ENCODE measurements at places on chromosomes 13 and 19.

DNA sequence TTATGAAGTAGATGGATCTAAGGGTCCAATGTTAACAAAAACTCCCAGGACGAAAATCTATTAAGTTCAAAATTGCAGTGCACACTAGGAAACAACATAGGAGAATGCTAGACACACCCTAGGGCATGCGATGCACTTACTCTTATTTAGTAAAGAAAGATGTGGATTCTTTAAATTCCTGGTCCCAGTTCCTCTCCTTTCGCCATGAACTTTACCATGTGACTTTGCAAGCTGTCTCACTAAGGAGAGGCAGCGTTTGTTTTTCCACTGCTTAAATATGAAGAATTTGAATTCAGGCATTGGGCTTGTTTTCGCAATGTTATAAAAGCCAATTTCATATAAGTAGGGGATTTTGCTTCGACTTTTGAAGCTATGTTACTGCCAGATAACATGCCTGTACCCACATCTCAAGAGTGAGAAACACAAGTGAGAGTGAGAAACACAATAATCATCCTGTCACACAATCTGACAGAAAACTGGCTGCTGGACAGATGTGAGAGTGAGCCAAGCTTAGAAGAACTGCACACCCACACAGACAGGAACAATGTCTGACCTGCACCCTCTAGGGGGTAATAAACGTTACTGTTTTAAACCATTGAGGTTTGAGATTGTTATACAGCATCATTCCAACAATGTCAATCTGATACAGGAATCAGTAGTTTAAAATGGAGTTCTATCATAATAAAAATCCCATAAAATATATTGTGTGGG is 1308.4 kb downstream of the SLITRK5 start:
- no peak for DNase-seq

DNA sequence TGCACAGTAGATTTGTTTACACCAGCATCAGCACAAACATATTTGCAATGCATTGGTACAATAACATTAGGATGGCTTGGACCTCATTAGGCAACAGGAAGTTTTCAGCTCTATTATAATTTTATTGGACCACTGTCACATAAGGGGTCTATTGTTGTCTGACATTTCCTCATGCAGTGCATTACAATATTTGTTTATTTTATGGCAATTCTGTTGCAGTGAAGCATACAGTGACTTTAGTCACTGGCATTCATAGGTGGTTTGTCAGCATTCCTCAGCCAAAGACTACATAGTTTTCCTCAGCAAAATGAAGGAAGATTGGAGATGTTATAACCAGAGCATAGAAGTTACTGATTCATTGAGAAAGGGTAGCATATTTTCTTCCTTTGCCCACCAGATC is 1732.9 kb downstream of the PCDH9 start:
- peak; percentile 40 for DNase-seq

- no peak for DNase-seq
Measured at GRCh38 chr13:95893861-95894260, 159.3 kb downstream of the UGGT2 start.

GRCh38 chr13:44092078-44092970 is 212.6 kb downstream of the LACC1 start:
- DNase-seq = no peak

DNA sequence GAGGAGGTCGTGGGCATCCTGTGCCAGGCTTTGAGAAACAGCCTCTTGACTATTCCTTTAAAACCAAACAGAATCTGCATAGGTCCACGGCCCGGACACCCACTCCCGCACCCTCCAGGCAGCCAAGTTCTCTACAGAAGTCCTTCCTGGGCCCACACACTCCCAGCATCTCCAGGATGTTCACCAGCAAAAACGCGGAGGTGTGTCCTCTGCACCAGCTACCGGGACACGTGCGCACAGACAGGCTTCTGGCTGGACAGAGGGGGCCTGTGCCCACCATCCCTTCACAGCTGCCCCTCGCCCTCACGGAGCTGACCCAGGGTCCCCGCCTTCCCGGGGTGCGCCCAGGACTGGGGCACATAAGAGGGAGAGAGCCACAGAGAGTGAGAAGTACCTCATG is 44.2 kb downstream of the CEBPG start:
- DNase-seq = no peak

DNA sequence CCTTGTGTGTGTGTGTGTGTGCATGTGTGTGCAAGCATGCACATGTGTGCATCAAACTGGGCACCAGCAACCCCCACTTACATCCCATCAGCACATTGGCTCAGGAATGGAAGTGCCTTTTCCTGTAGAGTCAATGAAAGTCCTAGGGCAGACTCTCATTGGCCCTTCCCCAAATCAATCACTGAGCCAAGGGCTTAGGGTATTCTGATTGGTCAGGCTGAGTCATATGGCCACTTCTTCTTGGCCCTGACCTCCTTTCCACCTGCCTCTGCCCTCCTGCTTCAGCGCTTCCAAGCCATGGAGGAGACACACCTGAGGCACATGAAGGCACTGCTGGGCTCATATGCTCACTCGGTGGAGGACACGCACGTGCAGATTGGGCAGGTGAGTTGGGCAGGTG is 20.9 kb downstream of the FCHO1 start:
- DNase-seq = peak; percentile 17

- DNase-seq = no peak
Measured at GRCh38 chr19:29415507-29415906, 110.3 kb upstream of the VSTM2B start.

GRCh38 chr19:44749292-44749691 is 784 bp downstream of the BCL3 start:
- DNase-seq = no peak

GRCh38 chr13:48816700-48817099 is 159.0 kb upstream of the FNDC3A start:
- DNase-seq = no peak

- peak; percentile 74 for DNase-seq
Measured at GRCh38 chr19:49614096-49614833, 23.3 kb downstream of the PRR12 start.

GRCh38 chr13:24301434-24301833 is 7.9 kb upstream of the C1QTNF9 start:
- DNase-seq = no peak

- DNase-seq = no peak
Measured at GRCh38 chr19:48401287-48401686, 7.8 kb downstream of the GRIN2D start.

DNA sequence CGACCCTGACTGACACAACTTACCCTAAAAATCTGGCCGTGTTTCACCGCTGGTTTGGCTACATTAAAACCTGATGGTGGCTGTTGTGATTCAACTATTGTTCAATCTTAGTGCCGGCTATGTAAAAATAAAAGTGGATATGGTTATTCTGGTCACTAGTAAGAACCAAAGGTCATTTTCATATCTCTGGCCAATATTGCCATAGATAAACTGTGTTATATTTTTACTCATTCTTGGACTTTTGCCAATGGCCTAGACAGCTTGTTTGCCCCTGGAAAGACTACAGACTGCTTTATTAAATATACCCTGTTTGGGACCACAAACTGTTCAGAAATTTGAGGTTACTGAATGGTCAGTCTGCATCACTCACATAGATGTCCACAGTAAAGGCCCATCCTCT is 258.5 kb upstream of the KLHL1 start:
- no peak for DNase-seq

DNA sequence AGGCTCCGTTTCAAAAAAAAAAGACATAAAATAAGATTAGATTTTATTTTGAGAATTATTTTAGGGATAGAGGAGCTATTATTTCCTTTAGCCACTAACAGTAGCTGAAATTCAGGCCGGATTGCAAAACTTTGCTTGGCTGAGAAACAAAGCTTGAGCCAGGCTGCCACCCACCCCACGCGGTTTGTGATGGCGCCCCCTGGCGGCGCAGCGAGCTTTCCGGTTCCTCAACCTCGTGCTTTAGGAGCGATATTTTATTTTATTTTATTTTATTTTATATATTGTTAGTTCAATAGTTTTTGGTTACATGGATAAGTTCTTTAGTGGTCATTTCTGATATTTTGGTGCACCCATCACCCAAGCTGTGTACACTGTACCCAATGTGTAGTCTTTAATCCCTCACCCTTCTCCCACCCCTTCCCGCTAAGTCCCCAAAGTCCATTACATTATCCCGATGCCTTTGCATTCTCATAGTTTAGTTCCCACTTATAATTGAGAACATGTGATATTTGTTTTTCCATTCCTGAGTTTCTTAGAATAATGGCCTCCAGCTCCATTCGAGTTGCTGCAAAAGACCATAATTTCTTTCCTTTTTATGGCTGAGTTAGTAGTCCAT is 19.8 kb upstream of the CEACAM4 start:
- DNase-seq = peak; percentile 4

DNA sequence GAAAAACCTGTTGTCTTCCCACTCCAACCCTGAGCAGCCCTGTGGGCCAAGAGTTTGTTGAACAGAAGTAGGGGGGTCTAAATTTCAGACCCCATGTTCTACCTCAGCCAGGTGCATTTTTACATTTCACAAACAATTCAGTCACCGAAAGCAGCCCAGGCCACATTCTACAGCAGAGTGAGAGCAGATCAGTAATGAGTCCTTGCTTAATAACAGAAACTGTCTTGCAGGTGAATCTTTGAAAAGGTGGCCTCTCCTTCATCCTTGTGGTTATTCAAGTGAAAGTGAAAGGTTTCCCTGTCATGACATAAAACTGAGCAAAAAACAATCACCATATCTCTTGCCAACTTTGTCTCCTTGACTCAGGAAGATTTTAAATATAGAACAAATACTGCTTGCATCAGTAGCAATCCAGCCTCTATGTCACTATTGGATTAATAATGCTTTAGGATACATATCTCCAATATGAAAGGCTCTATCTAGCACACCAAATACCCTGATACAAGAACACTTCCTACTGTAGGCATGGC is 670.2 kb downstream of the DIAPH3 start:
- DNase-seq = no peak

DNA sequence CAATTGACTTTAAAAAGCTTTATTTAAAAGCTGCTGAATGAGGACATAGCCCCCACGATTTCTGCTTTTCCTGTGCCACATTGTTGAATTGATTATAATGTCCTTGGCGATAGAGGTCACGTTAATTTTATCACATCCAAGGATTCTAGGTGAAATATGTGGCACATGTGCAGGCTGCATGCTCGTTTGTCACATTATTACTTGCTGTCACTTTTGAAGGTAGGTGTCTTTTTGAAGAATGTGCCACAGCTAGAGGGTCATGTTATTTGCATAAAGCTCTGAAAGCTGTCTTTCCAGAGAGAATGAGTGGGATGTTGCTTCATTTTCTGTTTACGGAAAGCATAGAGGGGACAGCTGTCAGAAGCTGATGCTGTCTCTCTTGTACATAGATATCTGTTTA is 927.6 kb upstream of the ATXN8OS start:
- DNase-seq = no peak

GRCh38 chr19:5690955-5691821 is 1.1 kb downstream of the RPL36 start:
- peak; percentile 55 for DNase-seq

DNA sequence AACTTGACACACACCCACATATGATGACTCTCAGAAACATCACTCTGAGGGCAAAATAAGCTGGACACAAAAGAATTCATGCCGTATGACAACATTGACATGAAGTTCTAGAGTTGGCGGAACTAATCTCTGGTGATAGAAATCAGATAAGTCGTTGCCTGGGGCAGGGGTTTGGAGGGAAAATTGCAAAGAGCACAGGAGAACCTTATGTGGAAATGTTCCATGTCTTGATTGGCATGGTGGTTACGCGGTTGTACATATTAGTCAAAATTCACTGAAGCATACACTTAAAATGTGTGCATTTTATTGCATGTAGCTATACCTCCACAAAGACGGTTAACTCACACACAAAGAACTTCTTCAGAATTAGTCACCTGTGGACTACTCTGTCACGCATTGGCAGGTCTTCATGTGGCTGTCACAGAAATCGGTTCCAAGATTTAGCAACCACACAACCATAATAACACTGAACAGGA is 137.8 kb upstream of the GJB6 start:
- DNase-seq = no peak

GRCh38 chr13:46113596-46113995 is 8.8 kb upstream of the CPB2 start:
- no peak for DNase-seq

DNA sequence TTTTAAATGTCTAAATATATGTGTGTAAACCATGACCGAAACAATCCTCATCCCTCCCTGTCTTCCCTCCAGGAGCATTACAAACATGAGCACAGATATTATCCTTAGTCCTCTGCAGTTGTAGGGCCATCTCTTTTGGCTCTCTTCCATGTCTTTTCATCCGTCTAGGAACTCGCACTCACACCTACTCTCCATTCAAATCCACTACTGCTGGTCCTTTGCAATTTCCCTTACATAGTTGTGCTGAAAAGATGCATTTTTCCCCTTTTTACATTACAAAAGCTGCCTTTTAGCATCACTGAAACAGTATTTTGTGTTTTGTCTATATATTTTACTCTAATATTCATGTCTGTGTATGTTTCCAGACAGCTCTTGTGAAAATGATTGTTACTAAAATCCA is 237.8 kb downstream of the DACH1 start:
- DNase-seq = no peak

DNA sequence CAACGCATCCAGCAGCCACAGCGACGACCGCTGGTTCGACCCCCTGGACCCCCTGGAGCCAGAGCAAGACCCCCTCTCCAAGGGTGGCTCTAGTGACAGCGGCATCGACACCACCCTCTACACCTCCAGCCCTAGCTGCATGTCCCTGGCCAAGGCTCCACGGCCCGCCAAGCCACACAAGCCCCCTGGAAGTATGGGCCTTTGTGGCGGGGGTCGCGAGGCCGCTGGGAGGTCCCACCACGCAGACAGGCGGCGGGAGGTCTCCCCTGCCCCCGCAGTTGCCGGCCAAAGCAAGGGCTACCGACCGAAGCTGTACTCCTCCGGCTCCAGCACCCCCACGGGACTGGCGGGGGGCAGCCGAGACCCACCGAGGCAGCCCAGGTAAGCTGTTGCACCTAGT is 59.5 kb downstream of the DPF1 start:
- no peak for DNase-seq

GRCh38 chr13:97254816-97255215 is 32.7 kb downstream of the MBNL2 start:
- peak; percentile 49 for DNase-seq

DNA sequence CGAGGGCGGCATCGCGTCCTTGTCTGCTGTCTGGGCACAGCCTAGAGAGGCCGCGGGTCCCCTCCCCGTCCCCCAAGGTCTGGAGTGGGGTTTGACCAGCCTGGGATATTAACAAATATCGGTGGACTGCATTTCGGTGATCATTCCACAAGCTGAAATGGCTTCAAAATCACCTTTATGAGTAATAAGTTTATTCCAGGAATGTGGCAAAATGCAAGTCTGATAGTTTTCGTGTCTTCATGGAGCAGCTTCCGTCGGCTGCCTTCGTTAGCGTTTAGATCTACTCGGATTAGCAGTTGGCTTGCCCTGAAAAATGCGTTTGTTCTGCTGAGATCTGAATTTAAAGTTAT is 1.1 kb upstream of the GJA3 start:
- DNase-seq = no peak

DNA sequence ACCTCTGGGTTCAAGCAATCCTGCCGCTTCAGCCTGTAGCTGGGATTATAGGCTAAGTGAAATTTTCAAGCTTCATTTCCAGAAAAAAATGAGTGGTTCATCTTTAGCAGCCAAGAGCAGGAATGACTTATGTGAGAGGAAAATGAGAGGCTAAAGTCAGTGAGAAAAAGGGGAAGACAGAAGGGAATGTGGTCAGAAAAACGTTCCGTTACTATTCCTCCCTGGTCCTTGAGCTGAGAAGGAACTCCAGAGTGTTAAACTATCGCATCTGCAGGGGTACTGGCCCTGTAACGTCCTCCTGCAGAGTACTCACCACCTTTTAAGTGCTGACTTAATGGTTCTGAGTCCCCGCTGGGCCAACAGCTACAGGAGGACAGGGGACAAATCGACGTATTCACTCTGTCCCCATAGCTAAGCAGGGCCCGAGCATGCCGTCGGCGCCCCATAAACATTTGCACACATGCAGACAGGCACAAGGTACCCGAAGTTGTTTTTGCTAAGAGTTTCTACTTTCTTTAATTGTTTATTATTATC is 88.1 kb downstream of the FLT1 start:
- DNase-seq = no peak
